ENCODE measurements at places on chromosomes 2 and 18. TPM values are rescaled to one million over a fixed set of nuclear protein-coding genes. Genes with fewer than 3 reads are reported as not detected.
A peak's percentile ranks its signal among the peaks of the same experiment; 100 is the strongest.

DNA sequence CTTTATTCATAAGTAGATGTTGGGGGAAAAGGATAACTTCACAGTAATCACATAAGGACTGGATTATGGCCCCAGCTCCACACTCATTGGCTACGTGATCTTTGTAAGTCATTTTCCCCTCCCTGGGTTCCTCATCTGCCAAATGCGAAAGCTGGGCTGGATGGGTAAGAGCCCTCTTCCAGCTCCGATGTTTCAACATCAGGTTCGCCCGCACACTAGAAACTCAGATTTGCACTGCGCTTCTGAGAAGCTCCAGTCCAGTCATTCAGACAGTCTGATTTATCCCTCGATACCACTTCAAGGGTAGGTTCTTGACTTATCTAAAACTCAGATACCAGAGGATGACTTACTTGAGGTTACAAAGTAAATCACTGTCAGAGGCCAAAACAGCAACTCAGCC lies 31.0 kb upstream of the RMDN2 start:
- peak; percentile 44 for DNase-seq

GRCh38 chr2:140555701-140556100 lies 1575.1 kb downstream of the LRP1B start:
- no peak for DNase-seq

GRCh38 chr18:75010278-75010677 lies 198.7 kb downstream of the PTGR3 start:
- DNase-seq: no peak

DNA sequence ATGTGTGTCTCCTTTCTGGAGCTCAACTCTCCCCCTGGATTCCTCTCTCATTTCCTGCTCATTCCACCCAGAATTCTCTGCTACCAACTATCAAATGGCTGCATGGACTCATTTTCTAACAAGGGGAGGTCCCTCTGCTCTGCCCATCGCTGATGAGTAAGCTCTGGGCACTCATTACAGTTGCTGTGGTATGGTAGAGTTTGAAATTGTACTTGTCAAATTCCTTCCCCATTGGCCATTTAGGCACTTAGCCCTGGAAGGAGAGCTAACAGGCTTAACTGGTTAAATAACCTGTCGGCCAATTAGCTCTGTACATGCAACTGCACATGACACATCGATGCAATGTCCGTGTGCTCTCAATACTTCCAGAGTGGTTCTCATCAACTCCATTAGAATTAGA lies 20.4 kb downstream of the COL6A3 start:
- no peak for DNase-seq

DNA sequence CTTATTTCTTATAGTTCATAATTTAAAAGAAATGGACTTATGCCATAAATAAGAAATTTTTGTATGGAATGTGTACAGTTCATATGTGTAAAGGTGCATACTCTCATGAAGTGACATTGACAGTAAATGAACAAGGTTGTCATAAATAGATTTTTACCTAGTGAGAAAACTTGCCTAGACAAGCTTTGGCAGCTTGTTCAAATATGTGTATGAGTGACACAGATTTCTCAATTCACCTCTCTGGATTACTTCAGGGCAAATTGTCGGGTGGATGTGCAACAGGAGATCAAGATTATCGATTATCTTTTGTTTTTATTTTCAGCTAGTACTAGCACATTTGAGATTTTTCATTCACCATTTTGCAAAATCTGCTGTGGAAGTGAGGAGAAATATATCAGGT lies 758.1 kb upstream of the ACVR2A start:
- DNase-seq: no peak

- no peak for DNase-seq
Measured at GRCh38 chr18:76468345-76469304, 26.4 kb downstream of the ZNF516 start.

DNA sequence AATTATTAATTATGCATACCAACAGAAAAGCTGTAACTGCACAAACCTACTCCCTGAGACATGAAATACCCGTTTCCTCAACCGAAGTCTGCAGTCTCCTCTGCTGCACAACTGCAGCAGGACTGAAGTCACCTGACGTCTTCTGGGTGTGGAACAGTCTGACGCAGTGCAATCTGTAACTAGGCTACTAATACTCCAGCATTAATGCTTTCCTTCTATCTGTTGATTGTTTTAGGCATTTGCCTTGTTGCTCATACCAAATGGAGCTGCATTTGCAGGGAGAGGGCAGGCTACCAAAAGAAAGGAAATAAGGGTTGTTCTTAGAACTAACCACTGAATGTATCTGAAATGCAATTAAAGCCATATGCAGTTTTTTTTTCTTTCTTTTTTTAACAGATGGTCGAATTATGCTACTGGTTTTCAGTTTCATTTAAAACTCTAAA lies 40.1 kb downstream of the RTN4 start:
- peak; percentile 49 for DNase-seq

- no peak for DNase-seq
Measured at GRCh38 chr2:114684403-114684802, 242.0 kb downstream of the DPP10 start.

GRCh38 chr2:127453392-127454171 lies 35.4 kb downstream of the PROC start:
- DNase-seq: no peak

DNA sequence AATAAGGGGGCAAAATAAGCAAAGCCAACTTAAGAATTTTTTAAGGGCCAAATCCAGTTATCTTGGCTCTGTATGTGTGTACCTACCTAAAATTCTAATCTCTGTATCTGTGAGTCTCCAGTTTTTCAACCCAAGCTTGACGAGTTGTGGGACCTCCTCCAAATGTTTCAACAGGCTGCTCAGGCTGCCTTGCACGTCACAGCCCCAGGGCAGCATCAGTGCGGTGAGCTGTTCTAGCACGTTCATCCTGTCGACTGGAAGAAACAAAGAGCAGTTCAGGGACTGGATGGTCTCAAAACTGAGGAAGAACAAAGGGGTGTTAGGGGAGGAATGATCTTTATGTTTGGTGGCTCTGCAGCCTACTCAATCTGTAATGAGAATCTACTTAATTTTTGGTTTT lies 29.4 kb downstream of the NLRC4 start:
- DNase-seq: no peak

DNA sequence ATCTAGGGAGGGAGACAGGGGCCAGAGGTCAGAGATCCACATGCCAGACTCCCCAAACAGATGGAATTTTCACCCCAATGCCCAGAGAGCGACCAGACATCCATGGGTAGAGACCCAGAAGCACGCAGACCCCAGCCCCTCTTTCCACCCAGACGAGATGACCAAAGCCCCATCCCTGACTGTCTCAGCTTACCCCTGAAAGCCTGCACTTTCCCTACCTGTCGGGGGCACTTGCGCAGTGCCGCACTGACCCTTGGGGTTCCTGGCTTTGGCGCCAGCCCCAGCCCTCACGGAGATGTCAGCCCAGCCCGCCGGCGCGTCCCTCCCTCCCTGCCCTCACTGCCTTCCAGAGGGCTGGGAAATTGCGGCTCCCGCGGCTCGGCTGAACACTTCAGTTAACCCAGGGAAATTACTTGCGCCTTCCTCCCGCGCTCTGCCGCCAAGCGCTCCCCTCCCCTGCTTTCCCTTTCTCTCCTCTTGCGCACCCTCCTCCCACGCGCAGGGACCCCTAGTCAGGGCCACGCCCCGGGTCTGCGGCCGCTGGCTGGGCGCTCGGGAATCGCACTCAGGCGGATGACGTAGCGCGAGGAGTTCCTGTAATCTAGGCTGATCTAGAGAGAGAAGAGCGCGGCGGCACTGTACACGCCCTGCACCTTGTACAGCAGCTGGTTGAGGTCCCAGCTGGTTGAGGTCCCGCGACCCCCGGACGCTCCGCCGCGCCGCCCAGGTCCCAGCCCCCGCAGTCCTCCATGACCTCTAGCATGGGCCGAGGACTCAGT lies 12.0 kb downstream of the ALPG start:
- peak; percentile 56 for DNase-seq

DNA sequence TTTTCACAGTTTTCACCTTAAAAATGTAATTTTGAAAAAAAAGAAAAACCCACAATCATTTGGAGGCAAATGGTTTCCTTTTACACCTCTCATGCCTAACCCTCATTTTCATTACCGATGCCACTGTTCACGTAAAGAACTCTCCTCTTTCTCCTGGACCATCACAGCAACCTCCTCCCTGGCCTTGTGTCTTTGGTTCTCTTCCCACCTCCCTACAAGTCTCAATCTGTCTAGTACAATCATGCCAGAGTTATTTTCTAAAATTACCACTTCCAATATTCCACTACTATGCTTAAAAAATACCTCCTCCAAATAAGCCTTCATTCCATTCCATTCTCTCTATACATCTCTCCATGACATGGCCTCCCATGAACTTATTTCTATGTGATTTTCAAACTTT lies 77.9 kb upstream of the RIT2 start:
- no peak for DNase-seq

- no peak for DNase-seq
Measured at GRCh38 chr2:9974343-9974742, 22.9 kb downstream of the GRHL1 start.

DNA sequence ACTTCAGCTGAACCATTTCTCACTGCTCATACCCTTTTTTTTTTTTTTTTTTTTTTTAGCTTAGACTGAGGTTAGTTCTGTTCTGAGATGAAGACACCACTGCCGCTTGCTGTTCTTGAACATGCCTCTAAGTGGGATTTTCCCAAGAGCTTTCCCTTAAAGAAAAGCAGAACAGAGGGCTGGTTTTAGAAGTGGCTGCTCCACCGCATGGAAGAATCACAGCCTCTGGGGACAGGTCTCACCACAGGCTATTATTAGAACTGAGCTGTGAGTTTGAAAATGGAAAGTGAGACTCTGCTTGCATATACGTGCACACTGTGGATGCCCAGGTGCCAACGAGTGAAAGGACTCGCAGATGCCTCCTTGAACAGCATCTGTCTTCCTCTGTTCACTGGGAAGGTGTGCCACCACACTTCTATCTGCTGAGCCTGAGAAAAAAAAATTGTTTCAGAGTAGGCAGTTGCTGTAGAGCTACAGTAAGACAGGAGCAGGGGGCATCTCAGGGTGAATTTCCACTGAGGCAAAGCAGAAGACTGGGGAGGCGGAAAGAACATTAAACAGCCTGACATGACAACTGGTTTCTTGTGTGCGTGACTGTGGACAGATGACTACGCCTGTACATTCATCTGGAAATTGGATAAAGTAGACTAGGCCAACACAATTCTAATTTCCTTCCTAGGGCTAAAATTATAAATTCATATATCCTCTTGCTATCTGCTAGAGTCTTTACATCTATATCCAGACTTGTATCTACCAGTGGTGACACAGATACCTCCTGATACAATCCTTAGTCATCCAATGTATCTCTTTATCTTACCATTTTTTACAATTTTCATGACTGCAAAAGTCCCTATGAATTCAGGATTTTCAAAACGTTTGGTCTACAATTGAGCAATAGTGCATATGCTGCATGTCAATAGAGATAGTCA lies 1045.7 kb upstream of the CELF4 start:
- DNase-seq: peak; percentile 54

DNA sequence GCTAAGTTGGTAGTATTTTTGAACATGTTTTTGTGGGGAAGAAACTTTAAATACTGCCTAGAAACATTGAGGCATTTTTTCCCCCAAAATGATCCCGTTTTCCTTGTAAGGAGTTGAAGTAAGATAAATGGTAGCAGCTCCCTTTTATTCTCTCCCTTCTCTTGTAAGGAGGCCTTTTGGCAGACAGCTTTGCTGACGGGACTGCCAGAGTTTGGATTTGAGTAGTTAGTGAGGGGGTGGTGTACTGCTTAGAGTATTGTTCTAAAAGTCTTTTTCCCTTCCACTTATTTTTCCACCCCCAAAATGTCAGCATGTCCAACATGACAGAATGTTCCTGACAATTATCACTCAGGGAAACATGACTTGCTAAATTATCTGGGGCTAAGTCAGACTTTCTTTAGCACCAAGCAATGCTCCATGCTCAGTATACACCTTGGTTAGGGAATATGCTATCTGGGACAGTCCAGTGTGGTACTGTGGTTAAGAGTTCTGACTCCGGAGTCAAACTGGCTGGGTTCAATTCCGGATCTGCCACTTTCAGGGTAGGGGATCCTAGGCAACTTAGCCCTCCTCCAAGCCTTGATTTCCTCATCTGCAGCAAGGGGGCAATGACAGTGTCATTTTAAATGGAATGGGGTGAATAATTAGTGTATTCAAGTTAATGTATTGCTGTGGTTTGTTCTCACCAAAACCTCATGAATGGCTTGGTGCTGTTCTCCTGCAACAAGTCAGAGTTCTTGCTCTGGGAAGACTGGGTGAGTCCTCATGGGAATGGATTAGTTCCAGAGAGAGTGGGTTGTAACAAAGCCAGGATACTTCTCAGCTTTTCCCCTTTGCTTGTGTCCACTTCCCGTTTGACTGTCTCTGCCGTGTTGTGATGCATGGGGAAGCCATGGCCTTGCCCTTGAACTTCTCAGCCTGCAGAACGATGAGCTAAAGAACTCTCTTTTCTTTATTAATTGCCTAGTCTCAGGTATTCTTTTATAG lies 116.2 kb downstream of the TANC1 start:
- no peak for DNase-seq

CGREF1 gene
- total RNA-seq: 6.4 TPM

SRD5A2 gene
- not detected for total RNA-seq

MLPH gene
- 1.2 TPM for total RNA-seq

COLEC11 gene
- total RNA-seq: 0.18 TPM

CROCC2 gene
- total RNA-seq: not detected

CNGA3 gene
- not detected for total RNA-seq

GCG gene
- total RNA-seq: not detected

CDH19 gene
- total RNA-seq: not detected

Data from activated CD4-positive, alpha-beta T cell treated with anti-CD3 and anti-CD28 coated beads for 36 hours (primary cell).